PC-3 (cell line): ENCODE measurements at places on chromosomes 3 and 15. TPM values are rescaled to one million over a fixed set of nuclear protein-coding genes. Genes with fewer than 3 reads are reported as not detected.
A peak's percentile ranks its signal among the peaks of the same experiment; 100 is the strongest.

TRH gene
- total RNA-seq = not detected in 2 replicates

GRCh38 chr3:51686056-51686455, 15.0 kb downstream of the TEX264 start:
- DNase-seq = no peak

GOLGA6B gene
- 0.11 TPM in 1 of 2 replicates, not detected in the other for total RNA-seq

DNA sequence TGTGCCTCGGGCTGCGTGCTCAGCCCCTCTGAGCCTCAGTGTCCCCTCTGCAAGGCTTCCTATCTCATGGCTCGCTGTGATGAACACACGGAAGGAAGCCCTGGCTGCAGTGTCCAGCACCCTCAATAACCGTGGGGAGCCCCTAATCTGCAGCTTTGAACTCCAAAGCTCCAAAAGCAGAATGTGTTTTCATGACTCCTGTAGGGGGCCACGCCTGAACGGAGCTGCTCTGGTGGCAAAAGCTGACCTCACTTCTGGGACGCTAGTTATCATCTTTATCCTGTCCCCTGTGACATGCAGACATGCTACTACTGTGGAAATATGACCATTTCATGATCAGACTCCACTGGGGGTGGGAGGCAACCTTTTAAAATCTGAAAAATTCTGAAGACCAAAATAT, 98.8 kb downstream of the SEC22A start:
- DNase-seq = no peak

GRCh38 chr15:99224372-99225214, 24.8 kb downstream of the TTC23 start:
- DNase-seq = peak; percentile 33

DNA sequence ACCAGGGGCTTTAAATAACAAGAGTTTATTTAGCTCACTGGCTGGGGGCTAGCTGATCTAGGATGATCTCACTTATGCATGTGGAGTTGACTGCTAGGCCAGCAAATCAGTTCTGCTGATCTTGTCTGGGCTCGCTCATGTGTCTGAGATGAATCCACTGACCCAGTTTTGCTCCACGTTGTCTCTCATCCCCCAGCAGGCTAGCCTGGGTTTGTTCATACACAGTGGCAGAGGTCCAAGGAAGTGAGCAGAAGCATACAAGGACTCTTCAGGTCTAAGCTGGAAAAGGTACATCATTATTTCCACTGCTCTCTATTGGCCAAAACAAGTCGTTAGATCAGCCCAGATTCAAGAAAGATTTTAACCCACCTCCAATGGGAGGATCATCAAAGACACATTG, 238.0 kb downstream of the PLCL2 start:
- DNase-seq = no peak

DNA sequence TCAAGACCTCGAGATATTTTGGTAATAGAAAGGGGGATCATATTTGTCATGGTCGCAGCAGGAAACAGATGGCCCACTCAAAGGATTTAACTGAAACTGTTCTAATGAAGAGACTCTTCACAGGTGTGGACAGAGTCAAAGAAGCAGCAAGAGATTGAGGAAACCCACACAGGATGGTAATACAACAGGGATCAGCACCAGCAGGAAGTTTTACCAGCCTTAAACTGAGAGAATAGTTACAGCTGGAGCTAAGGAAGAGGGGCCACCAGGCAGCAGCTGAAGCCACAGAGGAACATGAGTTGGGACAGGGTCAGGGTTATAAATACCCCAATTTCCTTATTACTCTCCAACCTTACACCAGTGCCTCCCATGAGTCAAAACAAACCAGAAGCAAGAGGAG, 131.8 kb upstream of the UBE2E2 start:
- DNase-seq = no peak

CFAP20DC gene
- total RNA-seq = 13.8 and 15.4 TPM in 2 replicates

ILDR1 gene
- 4.8 and 5.6 TPM in 2 replicates for total RNA-seq

CBLB gene
- 20.0 and 23.9 TPM in 2 replicates for total RNA-seq

HYKK gene
- 2.9 and 7.3 TPM in 2 replicates for total RNA-seq

DNA sequence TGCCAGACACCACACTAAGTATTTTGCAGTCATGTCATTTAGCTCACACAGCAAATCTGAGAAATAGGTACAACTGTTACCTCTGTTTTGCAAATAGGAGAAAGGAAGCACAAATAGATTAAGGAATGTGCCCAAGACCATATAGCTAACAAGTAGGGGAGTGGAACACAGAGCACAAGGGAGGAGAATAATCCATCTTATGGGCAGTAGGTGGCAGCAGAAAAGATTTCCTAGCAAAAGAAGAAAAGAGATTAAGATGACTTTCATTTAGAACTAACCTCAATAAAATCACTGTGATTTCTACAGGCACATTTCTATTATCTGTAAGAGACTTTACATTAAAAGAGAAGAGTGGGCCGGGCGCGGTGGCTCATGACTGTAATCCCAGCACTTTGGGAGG, 49.1 kb downstream of the NR1I2 start:
- peak; percentile 41 for DNase-seq

GRCh38 chr3:101825904-101826445, 23.3 kb upstream of the NFKBIZ start:
- peak; percentile 22 for DNase-seq

- peak; percentile 42 for DNase-seq
Observed at GRCh38 chr15:39828374-39828931, 45.8 kb upstream of the FSIP1 start.

DNA sequence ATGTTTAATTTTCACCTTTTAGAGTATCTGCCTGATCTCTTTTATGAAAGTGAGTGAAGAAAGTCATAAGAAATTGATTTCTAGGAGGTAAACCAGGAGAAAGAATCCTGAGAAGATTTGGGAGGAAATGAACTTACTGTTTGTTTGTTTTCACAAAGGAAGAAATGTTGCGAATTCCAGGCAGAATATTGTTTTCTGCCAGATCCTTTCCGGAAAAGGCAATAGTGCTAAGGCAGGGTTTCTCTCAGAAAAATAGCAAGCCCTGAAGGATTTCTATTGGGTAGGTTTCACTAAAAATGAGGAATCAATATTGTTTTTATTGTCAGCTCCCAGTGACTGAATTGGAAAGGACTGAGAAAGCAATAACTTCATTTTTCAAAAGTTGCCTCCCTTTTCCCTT, 85.7 kb upstream of the TGFBR2 start:
- DNase-seq = no peak

GRCh38 chr15:53324061-53324460, 435.4 kb downstream of the WDR72 start:
- DNase-seq = no peak

C3orf85 gene
- total RNA-seq = not detected in 2 replicates

DNA sequence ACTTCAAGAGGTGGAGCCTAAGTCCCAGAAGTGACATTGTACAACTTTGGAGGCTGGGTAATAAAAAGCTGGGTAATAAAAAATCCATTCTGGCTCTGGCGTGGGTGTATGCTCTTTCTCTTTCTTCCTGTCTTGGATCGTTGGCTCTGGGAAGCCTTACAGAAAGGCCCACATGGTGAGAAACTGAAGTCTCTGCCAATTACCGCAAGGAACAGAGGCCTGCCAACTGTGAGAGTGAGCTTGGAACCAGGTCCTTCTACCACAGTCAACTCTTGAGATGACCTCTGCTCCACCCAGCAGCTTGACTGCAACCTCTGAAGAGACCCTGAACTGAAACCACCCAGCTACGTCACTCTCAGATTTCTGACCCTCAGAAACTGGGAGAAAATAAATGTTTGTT, 51.0 kb downstream of the NR2F2 start:
- DNase-seq = no peak

CSTA gene
- not detected in 2 replicates for total RNA-seq

DZIP1L gene
- total RNA-seq = 3.8 and 4.9 TPM in 2 replicates

DNA sequence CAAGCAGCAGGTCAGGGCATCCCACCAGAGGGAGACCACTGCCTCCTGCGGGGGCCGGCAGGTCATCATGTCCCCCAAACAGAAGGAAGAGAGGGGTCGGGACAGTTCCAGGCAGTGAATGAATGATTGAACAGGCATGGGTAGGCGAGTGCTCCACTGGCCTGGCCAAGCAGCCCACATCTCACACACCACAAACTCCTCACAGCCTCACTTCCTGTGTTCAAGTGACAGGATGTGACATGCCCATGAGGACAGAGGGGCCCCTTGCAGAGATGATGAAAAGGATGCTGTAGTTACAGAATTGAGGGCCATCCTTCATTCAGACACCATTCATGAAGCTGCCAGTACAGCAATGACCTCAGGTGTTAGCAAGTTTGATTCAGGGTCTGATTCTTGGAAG, 3.7 kb downstream of the IQSEC1 start:
- DNase-seq = no peak

MESP2 gene
- 1.1 and 1.3 TPM in 2 replicates for total RNA-seq

- no peak for DNase-seq
Observed at GRCh38 chr15:38670128-38671005, 105.8 kb upstream of the RASGRP1 start.

FBXO40 gene
- total RNA-seq = not detected in 2 replicates

DNA sequence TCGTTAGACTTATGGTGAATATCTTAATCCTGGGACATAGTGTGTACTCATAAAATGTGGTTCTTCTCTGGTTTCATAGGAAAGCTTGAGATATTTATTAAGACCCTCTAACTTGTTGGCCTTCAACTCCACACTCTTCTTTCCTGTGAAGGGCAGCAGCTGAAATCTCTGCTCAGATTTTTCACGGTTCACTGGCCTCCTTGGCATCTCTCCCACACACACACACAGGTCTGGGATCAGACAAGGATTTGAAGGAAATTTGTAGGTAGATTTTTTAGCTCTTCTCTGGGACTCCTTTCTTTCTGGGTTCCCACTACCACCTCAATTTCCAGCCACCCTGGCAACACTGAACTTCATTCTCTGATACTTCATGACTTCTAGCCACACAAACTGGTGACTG, 70.2 kb downstream of the MYRIP start:
- no peak for DNase-seq

GRCh38 chr3:169939320-169939719, 27.3 kb upstream of the SEC62 start:
- DNase-seq = no peak

DNA sequence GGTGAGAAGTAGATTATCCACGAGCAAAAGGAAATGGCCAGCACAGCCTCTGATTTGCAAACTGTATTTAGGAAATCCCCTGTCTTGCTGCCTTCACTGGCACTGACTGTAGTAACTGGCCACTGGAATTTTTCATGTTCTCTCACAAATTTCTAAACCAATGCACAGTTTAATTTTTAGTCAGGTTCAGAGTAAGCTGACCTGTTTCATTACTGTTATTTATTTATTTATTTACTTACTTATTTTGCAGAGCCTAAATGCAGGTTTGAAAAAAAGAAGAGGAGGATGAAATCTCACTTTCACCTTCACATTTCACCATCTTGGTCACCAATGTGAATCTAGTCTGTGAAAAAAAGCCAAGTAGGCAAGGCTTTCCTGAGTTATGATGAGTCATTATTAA, 291.0 kb downstream of the PLOD2 start:
- no peak for DNase-seq

GRCh38 chr3:187741403-187742350, 3.6 kb downstream of the BCL6 start:
- DNase-seq = peak; percentile 88

DNA sequence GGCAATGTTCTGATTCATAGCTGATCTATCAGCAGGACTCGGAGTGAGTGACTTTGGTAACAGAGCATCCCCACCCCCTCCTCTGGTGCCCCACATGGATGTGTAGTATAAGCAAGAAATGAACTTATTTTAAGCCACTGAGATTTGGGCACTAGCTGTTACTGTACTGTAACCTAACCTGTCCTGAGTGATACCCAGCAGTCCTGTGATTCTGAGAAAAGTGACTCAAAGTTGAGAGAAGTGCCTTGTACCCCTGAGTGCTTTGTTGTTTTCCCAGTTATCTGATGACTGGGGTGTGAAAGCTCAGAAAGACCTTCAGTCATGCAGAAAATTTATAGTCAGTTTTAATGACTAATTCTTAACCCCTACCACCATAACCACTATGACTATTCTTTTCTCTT, 439.9 kb upstream of the RBMS3 start:
- DNase-seq = peak; percentile 12

GRCh38 chr15:45589256-45589655, 2.1 kb downstream of the BLOC1S6 start:
- no peak for DNase-seq

- no peak for DNase-seq
Observed at GRCh38 chr3:16596352-16597032, 8.7 kb downstream of the DAZL start.

ASB7 gene
- total RNA-seq = 7.8 and 9.6 TPM in 2 replicates

- peak; percentile 62 for DNase-seq
Observed at GRCh38 chr15:88621789-88622604, 857 bp downstream of the AEN start.

C15orf62 gene
- 0.63 and 1.5 TPM in 2 replicates for total RNA-seq

PCCB gene
- total RNA-seq = 53.5 and 58.2 TPM in 2 replicates

GRCh38 chr15:82047453-82048400, 1.9 kb upstream of the MEX3B start:
- DNase-seq = no peak

DNA sequence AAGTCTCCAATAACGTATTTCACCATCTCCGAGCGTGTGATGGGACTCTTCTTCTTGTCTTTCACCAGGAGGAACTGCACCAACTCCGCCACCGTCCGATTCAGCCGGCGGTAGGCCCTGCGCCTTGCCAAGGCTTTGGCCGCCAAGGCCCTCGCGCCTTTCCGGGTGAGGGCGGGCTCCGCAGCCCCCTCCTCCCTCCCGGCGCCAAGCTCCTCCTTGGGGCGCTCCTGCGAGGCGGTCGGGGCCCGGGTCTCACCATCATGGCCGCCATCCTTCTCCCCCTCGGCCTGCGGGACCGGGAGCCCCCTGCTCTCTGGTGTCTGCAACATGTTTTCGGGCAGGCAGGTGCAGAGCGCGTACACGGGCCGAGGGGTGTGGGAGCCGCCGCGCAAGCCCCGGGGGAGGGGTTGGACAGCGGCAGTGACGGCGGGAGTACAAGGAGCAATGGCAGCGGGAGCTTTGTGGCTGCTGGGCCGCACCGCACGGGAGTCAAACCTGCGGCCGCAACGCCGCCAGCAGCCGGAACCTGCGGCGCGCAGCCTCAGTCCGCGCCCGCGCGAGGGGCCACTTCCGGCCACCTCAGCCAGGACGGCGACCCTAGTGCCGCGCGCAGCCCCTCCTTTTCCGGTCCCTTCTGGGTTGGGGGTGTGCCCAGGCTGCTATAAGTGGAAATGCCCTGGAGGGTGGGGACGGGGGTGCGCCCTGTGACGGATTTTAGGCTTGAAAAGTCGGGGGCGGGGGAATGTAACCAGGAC, at the start of gene MAGEF1:
Gene MAGEF1 (minus strand): TSS at position 572 of the 755 bp plus-strand sequence. CDS start 243 bp downstream, at position 329.
- DNase-seq = peak; percentile 80

- DNase-seq = no peak
Observed at GRCh38 chr3:183317271-183317670, 64.2 kb downstream of the B3GNT5 start.

DNA sequence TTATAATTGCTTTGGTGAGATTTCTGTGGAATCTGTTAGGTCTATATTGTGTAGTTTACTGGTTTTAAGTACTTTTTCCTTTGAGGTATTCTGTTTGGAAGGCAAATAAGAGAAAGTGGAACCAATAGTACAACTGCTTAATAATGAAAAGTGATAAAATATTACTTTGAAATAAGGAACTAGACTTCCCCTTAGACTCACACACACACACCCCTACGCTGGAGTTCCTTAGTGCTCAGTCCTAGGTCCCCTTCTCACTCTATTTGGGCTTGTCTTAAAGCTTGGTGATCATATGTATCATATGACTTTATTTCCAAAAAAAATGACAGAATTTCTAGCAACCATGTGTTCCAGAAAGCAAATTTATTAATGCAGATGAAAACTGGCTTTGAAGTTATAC, 494.0 kb upstream of the TGFBR2 start:
- no peak for DNase-seq
